Subcutaneous preadipocyte (primary cell): ENCODE measurements at places on chromosomes 3 and 15. TPM values are rescaled to one million over a fixed set of nuclear protein-coding genes. Genes with fewer than 3 reads are reported as not detected.

Gene KBTBD13
- not detected in 2 replicates for total RNA-seq

Gene LDHAL6B
- total RNA-seq: not detected in 2 replicates

Gene SCAANT1
- not detected in 2 replicates for total RNA-seq

Gene ROPN1
- not detected in 2 replicates for total RNA-seq

Gene POTEB3
- total RNA-seq: not detected in 2 replicates

Gene TLR9
- not detected in 2 replicates for total RNA-seq

Gene TMC3
- not detected in 2 replicates for total RNA-seq

Gene ISL2
- total RNA-seq: 0.20 TPM in 1 of 2 replicates, not detected in the other

Gene ALCAM
- 12.9 and 50.4 TPM in 2 replicates for total RNA-seq

Gene SEMA3F
- 0.73 and 6.5 TPM in 2 replicates for total RNA-seq

Gene PLCB2
- total RNA-seq: 0.73 and 0.78 TPM in 2 replicates

Gene HHATL
- not detected in 2 replicates for total RNA-seq

Gene MKRN3
- total RNA-seq: 2.3 TPM in 1 of 2 replicates, not detected in the other

Gene FRMD5
- under 0.01 and 0.20 TPM in 2 replicates for total RNA-seq

Gene VEPH1
- total RNA-seq: 13.2 and 35.4 TPM in 2 replicates

Gene HAPLN3
- total RNA-seq: 1.6 and 2.6 TPM in 2 replicates

Gene GATA2
- total RNA-seq: 1.6 TPM in 1 of 2 replicates, not detected in the other

Gene ANO10
- 23.1 and 25.6 TPM in 2 replicates for total RNA-seq

Gene TERC
- total RNA-seq: 269 and 557 TPM in 2 replicates

Gene CHRD
- total RNA-seq: 0.20 and 1.8 TPM in 2 replicates

Gene CDCP1
- total RNA-seq: 19.1 and 27.4 TPM in 2 replicates

Gene ZIC1
- total RNA-seq: 21.7 TPM in 1 of 2 replicates, not detected in the other

Gene SEMA3G
- 0.20 TPM in 1 of 2 replicates, not detected in the other for total RNA-seq

Gene CSPG5
- 0.20 and 0.37 TPM in 2 replicates for total RNA-seq

Gene CD96
- total RNA-seq: not detected in 2 replicates

Gene CAPN3
- total RNA-seq: 1.2 and 1.5 TPM in 2 replicates

Gene TRH
- not detected in 2 replicates for total RNA-seq

Gene NR2C2
- total RNA-seq: 19.5 and 26.8 TPM in 2 replicates

Gene MITF
- total RNA-seq: 3.9 and 6.2 TPM in 2 replicates

Gene ZNF662
- total RNA-seq: 0.98 and 2.2 TPM in 2 replicates

Gene ACKR2
- 0.20 TPM in 1 of 2 replicates, not detected in the other for total RNA-seq

Gene NSMCE3
- 5.5 and 5.9 TPM in 2 replicates for total RNA-seq

Gene FBXO40
- total RNA-seq: not detected in 2 replicates

Gene RASL12
- total RNA-seq: 3.7 and 6.6 TPM in 2 replicates

Gene SEMA5B
- total RNA-seq: not detected in 2 replicates

Gene CPLX3
- not detected in 2 replicates for total RNA-seq

Gene GRK7
- not detected in 2 replicates for total RNA-seq

Gene HYAL1
- 2.7 and 3.7 TPM in 2 replicates for total RNA-seq

Gene GOLGA8G
- not detected in 2 replicates for total RNA-seq

Gene NEIL1
- 2.0 and 2.9 TPM in 2 replicates for total RNA-seq

Gene DGKG
- total RNA-seq: 0.37 and 1.4 TPM in 2 replicates

Gene EHHADH
- 1.8 and 3.1 TPM in 2 replicates for total RNA-seq

Gene CKMT1B
- total RNA-seq: not detected in 2 replicates

Gene GOLGA6L6
- total RNA-seq: not detected in 2 replicates

Gene LRRC28
- 17.2 and 21.3 TPM in 2 replicates for total RNA-seq

Gene GOLGA8A
- 16.9 and 18.2 TPM in 2 replicates for total RNA-seq

Gene MYO5C
- 0.20 and 0.73 TPM in 2 replicates for total RNA-seq

Gene P2RY14
- total RNA-seq: not detected in 2 replicates

Gene WHAMM
- 3.7 and 4.3 TPM in 2 replicates for total RNA-seq
